Stimulated activated CD4-positive, alpha-beta T cell treated with anti-CD3 and anti-CD28 coated beads, Interleukin-12 subunit alpha, Interleukin-12 subunit beta, amount 100 ng/mL, for 4 hours (primary cell): ENCODE measurements at places on chromosomes 4 and X.
A peak's percentile ranks its signal among the peaks of the same experiment; 100 is the strongest.

DNA sequence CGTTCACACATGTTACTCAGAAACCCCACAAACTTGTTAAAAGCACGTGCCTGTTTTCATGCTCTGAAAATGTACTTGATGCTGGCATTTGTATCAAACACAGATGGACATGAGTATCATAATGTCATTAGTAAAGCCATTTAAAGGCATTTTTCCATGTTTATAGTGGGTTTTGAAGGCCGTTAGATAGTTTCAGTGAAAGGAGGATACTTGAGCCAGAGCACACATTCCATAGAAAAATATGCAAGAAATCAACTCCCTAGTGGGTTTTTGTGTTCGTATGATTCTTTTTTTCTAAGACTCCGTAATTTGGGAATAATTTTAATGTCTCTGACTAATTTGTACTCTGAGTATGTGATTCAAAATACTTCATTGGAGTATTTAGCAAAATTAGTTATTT, 216.2 kb upstream of the BMP3 start:
- DNase-seq: no peak

DNA sequence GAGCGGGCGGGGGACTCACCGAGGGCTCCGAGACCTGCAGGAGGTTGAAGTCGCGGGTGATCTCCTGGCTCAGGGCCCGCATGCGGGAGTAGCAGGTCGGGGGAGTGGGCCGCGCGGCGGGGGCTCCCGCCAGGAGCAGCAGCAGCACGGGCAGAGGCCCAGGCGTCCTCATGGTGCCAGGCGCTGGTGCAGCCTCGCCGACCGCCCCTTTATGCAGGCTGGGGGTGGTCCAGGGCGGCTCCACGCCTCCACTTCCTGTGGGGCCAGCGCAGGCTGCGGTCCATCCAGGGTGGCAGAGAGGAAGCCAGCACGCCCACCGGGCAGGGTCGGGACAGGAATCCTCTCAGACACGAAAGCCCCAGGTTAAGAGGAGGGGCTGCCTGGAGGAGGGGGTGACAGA, at the start of gene CYTL1:
Gene CYTL1 (minus strand): TSS at position 185 of the 400 bp plus-strand sequence. CDS start 13 bp downstream, at position 172.
- DNase-seq: no peak

DNA sequence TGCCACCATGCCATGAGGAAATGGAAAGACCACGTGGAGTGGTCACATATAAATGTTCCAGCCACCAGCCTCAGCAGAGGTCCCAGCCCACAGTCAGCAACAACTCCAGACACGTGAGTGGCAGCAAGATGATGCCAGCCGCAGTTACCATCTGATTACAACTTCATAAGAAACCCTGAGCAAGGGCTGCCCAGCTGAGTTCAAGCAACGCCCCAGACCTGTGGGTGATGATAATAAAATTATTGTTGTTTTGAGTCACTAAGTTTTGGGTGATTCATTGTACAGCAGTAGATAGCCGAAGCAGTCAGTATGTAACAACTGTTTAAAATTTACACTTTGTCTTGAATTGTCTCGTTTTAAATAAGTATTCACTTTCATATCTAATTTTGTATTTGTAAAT, 5.8 kb upstream of the CCNG2 start:
- DNase-seq: no peak

DNA sequence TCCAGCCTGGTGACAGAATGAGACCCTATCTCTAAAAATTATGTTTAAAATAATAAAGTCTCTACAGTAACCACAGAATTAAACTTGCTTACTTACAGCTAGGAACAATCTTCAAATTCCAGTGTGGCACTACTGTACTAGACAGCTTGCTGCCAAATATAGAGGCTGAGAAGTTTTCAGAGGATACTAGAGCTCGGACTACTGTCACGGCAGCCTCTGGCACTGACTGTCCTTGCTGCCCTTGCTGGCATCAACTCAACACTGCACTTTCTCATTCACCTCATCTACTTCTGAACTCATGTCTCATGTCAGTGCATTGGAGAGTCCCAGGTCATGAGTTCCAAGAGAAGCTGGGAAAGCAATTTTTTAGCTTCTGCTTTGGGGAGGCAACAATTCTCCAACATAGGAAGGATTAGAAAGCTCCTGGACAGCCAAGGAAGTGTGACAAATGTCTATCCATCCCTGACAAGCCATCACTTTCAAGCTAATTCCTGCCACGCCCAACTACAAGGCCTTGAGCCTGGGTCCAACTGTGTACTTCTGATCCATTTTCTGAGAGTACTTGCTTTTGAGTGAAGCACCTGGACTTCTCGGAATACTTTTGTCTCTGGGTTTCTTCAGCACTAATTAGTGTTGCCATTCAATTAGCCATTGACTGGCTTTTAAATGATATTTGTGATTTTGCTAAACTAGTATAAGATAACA, 98.6 kb upstream of the NR3C2 start:
- no peak for DNase-seq

- DNase-seq: no peak
Observed at GRCh38 chr4:147104768-147105167, 159.1 kb upstream of the TTC29 start.

DNA sequence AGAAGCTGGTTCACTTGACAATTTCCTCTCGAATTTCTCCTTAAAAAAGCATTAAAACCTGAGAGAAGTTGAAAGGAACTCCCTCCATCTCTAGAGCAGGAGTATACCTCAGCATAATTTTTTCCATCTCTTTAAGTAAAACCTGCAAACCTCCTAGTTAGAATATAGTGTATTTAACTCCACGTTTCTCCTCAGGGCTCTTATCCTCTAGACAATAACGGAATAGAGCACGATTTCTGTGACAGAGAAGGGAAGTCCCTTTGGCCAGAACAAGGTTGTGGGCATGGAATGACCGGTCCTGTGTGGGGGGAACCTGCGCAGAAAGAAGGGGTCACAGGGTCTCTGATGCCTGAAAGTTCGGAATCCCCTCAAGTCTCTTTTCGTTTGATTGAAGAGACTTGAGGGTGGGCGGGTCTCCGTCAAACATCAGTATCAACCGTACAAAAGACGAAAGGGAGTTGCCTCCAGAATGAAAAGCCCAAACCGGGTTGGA, 697 bp downstream of the ZNF280C start:
- DNase-seq: peak; percentile 1

GRCh38 chr4:26220696-26221095, 100.1 kb upstream of the RBPJ start:
- DNase-seq: no peak

DNA sequence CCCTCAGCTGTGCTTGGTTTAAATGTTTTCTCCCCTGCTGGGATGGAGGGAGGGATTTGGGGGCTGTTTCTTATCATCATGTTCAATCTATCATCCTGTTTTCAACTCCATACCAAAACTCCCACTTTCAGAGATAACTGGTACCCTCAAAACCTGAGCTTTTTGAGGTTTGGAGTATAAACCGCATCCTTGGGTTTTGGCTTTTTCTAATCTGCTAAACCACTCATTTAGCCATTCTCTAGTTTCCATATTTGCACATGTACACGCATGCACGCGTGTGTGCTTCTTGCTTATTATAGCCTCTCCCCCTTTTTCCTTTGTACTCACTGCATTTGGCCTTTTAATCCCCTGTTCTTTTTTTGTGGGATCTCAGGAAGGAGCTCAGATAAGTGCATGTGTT, 116.7 kb upstream of the TEX13D start:
- DNase-seq: no peak

DNA sequence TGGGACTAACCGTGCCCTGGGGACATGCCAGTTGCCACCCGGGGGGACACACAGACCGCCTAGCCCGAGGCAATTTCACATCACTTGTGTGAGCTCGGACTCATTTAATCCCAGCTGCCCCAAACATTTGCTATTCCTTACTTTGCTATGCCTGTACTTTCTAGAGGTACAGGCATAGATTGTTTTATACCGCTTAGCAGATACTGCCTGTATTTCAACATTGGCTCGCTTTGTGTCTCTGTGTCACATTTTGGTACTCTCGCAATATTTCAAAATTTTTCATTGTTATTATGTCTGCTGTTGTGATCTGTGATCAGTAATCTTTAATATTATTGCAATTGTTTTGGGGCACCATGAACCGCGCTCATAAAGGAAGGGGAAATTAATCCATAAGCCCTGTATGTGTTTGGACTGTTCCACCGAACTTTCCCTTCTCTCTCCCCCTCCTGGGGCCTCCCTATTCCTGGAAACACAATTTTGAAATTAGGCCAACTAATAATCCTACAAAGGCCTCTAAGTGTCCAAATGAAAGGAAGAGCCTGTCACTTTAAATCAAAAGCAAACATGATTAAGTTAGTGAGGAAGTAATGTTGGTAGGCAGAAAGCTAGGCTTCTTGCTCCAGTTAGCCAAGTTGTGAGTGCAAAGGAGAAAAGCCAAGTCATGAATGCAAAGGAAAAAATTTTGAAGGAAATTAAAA, 568 bp upstream of the CASP6 start:
- DNase-seq: no peak

- DNase-seq: no peak
Observed at GRCh38 chr4:122602277-122603142, 18.4 kb downstream of the IL21 start.

DNA sequence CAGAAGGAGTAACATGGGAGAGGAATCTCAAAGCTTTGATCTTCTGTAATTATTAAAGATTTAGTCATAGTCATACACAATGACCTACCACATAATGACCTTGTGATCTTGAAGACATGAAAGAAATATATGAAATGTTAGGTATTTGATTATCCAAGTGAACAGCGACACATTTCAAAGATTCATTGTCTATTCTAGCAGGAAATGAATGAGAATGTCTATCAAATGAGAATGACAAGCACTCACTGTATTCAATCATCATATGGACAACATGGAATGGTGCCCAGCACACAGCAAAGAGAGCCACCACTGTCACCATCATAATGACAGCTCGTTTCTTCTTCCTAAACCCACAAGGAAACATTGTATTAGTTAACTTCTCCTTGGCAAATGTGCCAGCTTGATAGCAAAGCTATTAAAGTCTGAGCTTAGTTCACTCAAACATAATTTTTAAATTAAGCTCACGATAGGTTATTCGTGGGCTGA, 50.6 kb downstream of the QRFPR start:
- no peak for DNase-seq

DNA sequence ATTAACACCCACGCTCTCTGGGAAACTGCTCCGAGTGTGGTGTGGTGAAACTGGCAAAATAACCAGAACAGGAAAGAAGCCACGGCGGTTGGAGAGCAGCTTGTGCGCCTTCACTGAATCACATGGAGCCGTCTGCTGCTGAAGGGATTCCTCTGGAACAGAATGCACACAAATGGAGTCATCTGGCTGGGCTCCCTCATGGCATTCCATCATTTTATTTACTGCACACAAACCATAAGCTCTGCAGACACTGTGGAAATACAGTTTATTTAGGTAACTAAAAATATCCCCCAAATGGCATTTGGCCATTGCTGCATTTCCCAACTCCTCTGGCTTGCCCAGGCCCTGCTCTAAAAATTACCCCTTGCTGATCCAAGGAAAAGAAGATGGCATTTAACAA, 187.0 kb upstream of the S100G start:
- no peak for DNase-seq

GRCh38 chrX:131366407-131366806, 77.3 kb upstream of the IGSF1 start:
- no peak for DNase-seq

DNA sequence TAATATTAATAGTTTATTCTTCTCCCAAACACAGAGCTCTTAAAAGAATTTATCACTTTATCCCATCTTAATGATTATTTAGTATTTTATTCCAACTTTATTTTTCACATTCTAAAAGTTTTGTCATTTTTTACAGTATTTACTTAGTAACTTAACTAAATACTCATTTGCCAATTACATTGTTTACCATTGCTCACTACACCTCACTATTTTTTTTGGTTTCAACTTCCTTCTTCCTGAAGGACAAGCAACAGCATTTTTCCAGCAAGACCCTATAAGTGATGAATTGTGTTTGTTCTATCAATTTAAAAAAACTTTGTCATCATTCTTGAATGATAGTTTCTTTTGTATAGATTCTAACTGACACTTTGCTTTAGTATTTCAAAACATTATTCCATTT, 19.4 kb upstream of the SRD5A3 start:
- DNase-seq: no peak

DNA sequence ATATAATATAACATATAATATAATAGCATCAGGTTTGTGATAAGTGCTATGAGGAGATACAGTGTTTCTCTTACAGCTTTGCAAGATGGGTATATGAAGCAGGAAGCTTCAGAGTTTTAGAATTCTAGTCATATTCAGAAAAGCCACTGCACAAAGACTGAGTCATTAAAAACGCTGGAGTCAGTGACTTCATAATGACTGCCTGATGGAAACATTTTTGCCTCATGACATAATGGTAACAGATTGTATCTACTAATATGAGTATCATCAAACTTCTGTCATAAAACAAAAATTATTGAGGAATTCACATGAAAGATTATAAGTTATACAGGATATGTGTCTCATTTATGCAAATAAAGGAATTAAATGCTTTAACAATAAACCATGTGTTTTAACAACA, 46.8 kb downstream of the EPHA5 start:
- no peak for DNase-seq

DNA sequence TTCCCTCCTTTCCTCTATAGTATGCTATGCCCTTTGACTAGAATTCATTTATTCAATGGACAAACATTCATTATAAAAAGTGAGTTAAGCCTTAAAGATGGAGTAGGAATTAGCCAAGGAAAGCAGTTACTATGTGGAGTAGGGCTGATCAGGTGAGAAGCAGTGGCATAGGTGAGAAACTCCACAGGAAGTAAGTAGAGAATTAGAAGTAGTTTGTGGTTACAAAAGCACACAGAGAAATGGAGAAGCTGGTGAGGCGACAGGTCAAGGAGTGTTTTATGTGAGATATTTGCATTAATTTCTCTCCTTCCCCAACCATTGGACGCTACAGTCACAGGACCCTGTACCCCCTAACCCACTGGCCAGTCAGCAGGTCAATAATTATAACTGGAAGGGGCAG, 30.6 kb downstream of the SETD7 start:
- no peak for DNase-seq

GRCh38 chrX:48779399-48779798, 7.0 kb upstream of the GATA1 start:
- no peak for DNase-seq

- DNase-seq: no peak
Observed at GRCh38 chrX:100615005-100615404, 21.6 kb downstream of the TSPAN6 start.

GRCh38 chr4:99202536-99202935, 16.5 kb downstream of the ADH6 start:
- no peak for DNase-seq
